ENCODE measurements at places on chromosomes 2 and 18. TPM values are rescaled to one million over a fixed set of nuclear protein-coding genes. Genes with fewer than 3 reads are reported as not detected.

DNA sequence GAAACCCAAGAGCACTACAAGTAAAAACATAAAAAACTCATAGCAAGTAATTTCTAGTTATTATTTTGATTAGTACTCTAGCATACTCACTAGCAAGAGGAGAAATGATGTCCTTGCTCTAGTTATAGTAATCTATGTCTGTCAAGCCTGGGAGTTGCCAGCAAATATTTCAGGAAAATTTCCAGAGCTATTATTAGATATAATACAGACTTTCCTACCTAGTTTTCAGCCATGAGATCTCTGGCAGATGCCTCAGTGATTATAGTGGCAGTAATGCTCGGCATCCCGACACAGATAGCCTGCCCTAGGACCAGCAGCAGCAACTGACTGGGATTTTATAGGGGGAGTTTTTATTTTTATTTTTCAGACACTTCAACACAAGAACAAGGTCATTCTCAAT, 224.4 kb downstream of the ZNF385B start:
- no peak overlapping the region for H3K27ac ChIP-seq
- H3K27me3 ChIP-seq = no peaks in the 10 kb centered on the region
- no peak for DNase-seq
- H3K4me3 ChIP-seq = no peak overlapping the region
- H3K4me1 ChIP-seq = no peaks in the 10 kb centered on the region
- no peaks in the 10 kb centered on the region for H3K36me3 ChIP-seq

DNA sequence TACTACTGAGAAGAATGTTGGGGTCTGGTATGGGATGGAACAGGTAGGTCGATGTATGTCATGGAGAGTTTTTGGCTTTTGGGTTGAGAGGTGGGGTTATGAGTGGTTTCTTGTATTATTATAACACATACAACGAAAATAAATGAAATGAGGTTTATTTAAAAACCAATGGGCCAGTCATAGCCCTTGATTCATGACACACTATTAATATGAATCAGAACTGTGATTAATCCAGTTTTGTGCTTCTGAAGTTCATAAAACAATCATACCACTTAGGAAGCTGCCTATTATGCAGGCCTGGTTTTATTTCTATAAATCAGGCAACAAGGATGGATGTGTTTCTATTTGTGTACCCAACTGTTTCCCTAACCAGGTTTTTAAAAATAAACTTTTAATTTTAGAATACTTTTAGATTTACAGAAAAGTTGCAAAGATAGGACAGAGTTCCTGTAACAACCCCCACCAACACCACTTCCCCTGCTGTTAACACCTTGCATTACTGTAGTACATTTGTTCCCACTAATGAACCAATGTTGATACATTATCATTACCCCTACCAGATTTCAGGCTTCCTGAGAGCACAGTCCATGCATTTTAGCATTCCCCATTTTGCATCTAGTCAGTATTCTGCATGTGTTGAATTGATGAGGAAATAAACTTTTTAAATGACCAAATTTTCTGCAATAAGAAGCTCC, 37.5 kb upstream of the NCOA1 start:
- no peaks in the 10 kb centered on the region for H3K4me1 ChIP-seq
- H3K4me3 ChIP-seq = peak overlapping the region; percentile 11
- H3K27me3 ChIP-seq = no peaks in the 10 kb centered on the region
- no peaks in the 10 kb centered on the region for H3K36me3 ChIP-seq
- no peak for DNase-seq
- H3K27ac ChIP-seq = no peak overlapping the region

DNA sequence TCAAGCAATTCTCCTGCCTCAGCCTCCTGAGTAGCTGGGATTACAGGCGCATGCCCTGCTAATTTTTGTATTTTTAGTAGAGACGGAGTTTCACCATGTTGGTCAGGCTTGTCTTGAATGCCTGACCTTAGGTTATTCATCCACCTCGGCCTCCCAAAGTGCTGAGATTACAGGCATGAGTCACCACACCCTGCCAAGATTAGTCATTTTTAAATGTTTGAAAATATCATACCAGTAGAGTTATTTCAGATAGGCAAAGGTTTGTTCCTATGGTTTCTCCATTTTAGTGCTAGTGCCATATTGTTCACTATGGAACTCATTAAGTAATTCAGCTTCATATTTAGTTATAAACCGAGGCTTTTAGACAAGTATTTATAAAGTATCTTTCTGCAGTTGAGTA, 52.3 kb downstream of the HIBCH start:
- H3K4me1 ChIP-seq = no peaks in the 10 kb centered on the region
- H3K4me3 ChIP-seq = no peak overlapping the region
- H3K36me3 ChIP-seq = no peaks in the 10 kb centered on the region

GRCh38 chr2:215428060-215428910, 7.6 kb downstream of the FN1 start:
- no peaks in the 10 kb centered on the region for H3K27me3 ChIP-seq
- no peak overlapping the region for H3K4me3 ChIP-seq
- H3K4me1 ChIP-seq = no peaks in the 10 kb centered on the region
- H3K27ac ChIP-seq = no peak overlapping the region
- DNase-seq = no peak

DNA sequence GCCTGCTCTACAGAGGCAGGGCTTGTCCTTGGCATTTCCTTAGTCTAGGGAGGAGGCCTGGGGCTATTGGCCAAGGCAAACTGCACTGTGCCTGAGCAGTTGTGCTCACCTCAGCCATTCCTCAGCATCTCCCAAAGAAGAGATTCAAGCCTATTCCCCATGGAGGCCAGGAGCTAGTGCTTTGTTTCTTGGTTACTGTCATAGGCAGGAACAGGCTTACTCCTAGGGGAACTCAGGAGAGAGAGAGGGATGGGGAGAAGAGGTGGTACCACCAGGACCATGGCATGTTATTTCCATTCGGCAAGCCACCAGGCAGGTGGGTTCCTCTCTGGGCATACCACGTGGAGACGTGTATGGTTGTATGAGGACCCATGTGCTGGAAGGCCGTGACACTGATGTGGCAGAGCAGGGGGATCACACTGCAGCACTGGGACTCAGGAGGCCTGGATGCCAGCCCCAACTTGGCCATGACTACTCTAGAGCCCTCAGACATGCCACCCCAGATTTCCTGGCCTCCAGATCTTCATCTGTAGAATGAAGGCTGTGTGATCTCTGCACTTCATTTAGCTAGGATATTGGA, 233.7 kb downstream of the LOXHD1 start:
- no peak overlapping the region for H3K27ac ChIP-seq
- no peaks in the 10 kb centered on the region for H3K36me3 ChIP-seq
- H3K4me1 ChIP-seq = peaks cover 3% of the 10 kb centered on the region

GRCh38 chr2:152421521-152422370, 86.8 kb downstream of the FMNL2 start:
- no peaks in the 10 kb centered on the region for H3K27me3 ChIP-seq
- no peaks in the 10 kb centered on the region for H3K4me1 ChIP-seq
- no peaks in the 10 kb centered on the region for H3K36me3 ChIP-seq
- no peak for DNase-seq

DNA sequence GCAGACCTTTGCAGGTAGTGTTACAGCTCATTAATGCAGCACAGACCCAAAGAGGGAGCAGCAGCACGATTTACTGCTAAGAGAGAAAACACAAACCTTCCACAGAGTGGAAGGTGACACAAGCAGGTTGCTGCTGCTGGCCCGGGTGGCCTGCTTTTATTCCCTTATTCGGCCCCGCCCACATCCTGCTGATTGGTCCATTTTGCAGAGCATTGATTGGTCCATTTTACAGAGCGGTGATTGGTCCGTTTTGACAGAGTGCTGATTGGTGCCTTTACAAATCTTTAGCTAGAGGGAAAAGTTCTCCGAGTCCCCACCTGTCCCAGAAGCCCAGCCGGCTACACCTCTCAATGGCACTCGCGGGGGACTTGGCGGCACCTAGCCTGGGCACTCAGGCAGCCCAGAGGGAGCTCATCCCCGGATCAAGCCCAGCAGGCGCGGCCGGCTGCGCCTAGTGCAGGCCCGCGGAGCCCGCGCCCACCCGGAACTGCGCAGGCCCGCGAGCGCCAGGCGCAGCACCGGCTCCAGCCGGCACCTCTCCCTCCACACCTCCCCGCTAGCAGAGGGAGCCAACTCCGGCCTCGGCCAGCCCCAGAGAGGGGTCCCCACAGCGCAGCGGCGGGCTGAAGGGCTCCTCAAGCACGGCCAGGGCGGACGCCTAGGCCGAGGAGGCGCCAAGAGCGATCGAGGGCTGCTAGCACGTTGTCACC, 825.6 kb upstream of the HS6ST1 start:
- H3K27ac ChIP-seq = no peak overlapping the region
- H3K4me3 ChIP-seq = no peak overlapping the region
- no peaks in the 10 kb centered on the region for H3K4me1 ChIP-seq
- DNase-seq = no peak
- no peaks in the 10 kb centered on the region for H3K36me3 ChIP-seq
- no peaks in the 10 kb centered on the region for H3K27me3 ChIP-seq

DNA sequence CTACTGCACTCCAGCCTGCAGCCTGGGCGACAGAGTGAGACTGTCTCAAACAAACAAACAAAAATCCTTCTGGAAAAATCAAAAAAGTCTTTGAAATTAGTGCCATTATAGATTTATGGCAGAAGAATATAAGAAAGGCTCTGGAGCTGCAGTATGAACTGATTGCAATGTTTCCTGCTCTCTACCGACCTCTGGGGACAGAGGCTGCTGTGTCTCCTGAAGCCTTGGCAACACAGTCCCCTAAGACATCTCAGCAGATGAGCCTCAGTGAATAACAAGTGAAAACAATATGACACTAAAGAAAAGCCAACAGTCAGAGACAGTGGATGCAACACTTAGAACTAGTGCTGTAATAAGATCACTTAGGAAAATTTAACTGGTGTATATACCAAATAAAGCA, 494.9 kb upstream of the LRATD1 start:
- H3K27ac ChIP-seq = no peak overlapping the region
- H3K4me1 ChIP-seq = no peaks in the 10 kb centered on the region
- no peak overlapping the region for H3K4me3 ChIP-seq
- no peaks in the 10 kb centered on the region for H3K27me3 ChIP-seq
- H3K36me3 ChIP-seq = no peaks in the 10 kb centered on the region
- DNase-seq = no peak

GRCh38 chr18:44895176-44895798, 214.6 kb downstream of the SETBP1 start:
- DNase-seq = no peak
- H3K27me3 ChIP-seq = no peaks in the 10 kb centered on the region
- H3K4me1 ChIP-seq = peaks cover 6% of the 10 kb centered on the region
- H3K27ac ChIP-seq = no peak overlapping the region
- no peaks in the 10 kb centered on the region for H3K36me3 ChIP-seq

DNA sequence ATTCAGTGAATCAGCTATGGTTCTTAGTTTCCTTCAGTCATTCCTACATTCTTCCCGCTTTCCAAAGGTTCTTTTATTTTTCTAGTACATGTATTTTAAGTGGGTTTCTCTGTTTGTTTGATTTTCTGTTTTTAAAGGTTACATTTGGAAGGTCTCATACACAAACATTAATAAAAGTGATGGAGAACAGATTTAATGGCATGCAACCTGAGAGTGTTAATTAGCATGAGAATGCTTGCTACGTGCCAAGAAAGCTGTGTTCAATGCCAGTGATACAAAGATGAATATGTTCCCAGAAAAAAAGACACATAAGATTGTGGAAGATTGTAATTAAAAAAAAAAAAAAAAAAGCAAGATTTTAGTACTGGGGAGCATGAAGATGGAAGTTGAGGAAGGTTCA, 61.8 kb upstream of the CDC42EP3 start:
- no peaks in the 10 kb centered on the region for H3K4me1 ChIP-seq
- no peaks in the 10 kb centered on the region for H3K27me3 ChIP-seq
- no peak overlapping the region for H3K4me3 ChIP-seq
- H3K36me3 ChIP-seq = no peaks in the 10 kb centered on the region
- H3K27ac ChIP-seq = no peak overlapping the region

- no peaks in the 10 kb centered on the region for H3K36me3 ChIP-seq
- H3K27ac ChIP-seq = no peak overlapping the region
- H3K4me3 ChIP-seq = no peak overlapping the region
- H3K4me1 ChIP-seq = no peaks in the 10 kb centered on the region
- no peak for DNase-seq
These were observed 756.0 kb upstream of the LRATD1 start for GRCh38 chr2:13876491-13877037.

GRCh38 chr2:112272669-112273068, 2.7 kb upstream of the ZC3H6 start:
- H3K36me3 ChIP-seq = no peaks in the 10 kb centered on the region
- no peak overlapping the region for H3K4me3 ChIP-seq
- no peak for DNase-seq
- H3K27me3 ChIP-seq = no peaks in the 10 kb centered on the region
- H3K27ac ChIP-seq = no peak overlapping the region

GRCh38 chr2:111667542-111668273, 216.3 kb downstream of the ANAPC1 start:
- H3K27ac ChIP-seq = no peak overlapping the region
- H3K36me3 ChIP-seq = no peaks in the 10 kb centered on the region
- no peak for DNase-seq
- no peak overlapping the region for H3K4me3 ChIP-seq
- H3K27me3 ChIP-seq = no peaks in the 10 kb centered on the region
- H3K4me1 ChIP-seq = no peaks in the 10 kb centered on the region

DNA sequence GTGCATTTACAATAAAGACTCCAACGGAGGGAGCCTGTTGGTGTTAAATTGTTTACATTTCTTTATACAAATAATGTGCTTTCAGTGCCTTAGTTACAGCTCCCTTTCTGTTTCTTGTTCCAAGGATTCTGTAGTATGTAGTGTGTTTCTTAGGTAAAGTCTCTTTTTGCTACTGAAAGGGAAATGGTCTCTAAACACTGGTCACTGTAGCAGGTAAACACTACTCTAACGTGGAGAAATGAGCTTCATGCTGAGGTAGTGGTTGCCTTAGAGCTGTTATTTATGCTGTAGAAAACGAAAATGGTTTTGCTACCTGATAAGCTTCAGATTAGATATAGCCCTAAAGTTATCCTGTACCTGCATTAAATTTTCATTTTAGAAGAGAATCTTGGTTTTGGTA, 163.6 kb downstream of the CAPN13 start:
- no peaks in the 10 kb centered on the region for H3K4me1 ChIP-seq
- H3K4me3 ChIP-seq = no peak overlapping the region

DNA sequence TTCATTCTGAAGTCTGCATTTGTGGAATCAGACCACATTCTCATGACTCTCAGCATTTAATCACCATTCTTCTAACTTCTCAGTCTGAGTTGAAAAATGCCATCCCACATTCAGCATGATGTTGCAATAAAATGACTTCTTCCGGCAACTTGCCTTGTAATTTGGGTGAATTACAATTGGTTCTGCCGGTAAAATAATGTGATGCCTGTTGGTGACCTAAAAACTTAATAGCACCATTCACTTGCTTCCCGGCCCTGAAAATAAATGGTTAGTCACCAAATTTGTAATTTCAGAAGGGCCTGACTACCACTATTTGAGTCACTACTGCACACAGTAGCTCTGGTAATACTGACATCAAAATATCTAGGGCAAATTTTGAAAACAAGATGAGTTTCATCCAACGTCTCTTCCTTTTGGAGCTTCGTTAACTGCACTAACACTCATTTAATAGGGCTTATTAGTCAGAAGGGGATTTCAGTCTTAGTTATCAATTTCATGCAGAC, 637.1 kb upstream of the CHAC2 start:
- DNase-seq = no peak
- no peaks in the 10 kb centered on the region for H3K36me3 ChIP-seq
- no peaks in the 10 kb centered on the region for H3K4me1 ChIP-seq
- H3K27ac ChIP-seq = no peak overlapping the region
- H3K4me3 ChIP-seq = no peak overlapping the region

The ASPRV1 gene
- total RNA-seq = 1.8 TPM

The SPAST gene
- total RNA-seq = 30.9 TPM

The MRPS9 gene
- total RNA-seq = 18.0 TPM

The SOX11 gene
- total RNA-seq = 0.33 TPM

The FIGN gene
- 5.0 TPM for total RNA-seq

The EPB41L3 gene
- total RNA-seq = 35.4 TPM

The ARHGEF33 gene
- total RNA-seq = 2.2 TPM

Measured in breast epithelium (tissue), 4 donors.